ENCODE measurements at places on chromosomes 6 and 20.

GRCh38 chr6:168133168-168133561 lies 54.2 kb upstream of the FRMD1 start:
- no peak for DNase-seq

- no peak for DNase-seq
Measured at GRCh38 chr6:118198746-118199145, 291.7 kb downstream of the SLC35F1 start.

- no peak for DNase-seq
Measured at GRCh38 chr6:27294409-27294808, 17.7 kb downstream of the POM121L2 start.

GRCh38 chr20:46060301-46060881 lies 29.4 kb downstream of the NCOA5 start:
- no peak for DNase-seq

DNA sequence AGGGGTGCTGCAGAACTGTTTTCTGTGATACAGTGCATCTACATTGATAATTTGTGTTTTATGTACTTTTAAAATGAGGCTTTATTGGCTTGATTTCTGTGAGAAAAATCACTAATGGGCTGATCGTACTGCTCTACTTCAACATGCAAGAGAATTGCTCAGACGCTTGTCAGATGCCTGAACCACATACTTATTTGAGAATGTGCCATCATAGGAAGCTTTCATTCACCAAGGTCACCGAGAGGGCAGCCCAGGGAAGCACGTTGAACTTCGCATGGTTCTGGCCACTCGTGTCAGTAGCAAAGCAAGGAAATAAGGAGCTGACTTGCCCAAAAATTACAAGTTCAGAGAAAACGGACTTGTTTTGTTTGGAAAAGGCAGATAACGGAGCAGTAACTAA lies 168.5 kb upstream of the AKAP12 start:
- DNase-seq, result no peak

DNA sequence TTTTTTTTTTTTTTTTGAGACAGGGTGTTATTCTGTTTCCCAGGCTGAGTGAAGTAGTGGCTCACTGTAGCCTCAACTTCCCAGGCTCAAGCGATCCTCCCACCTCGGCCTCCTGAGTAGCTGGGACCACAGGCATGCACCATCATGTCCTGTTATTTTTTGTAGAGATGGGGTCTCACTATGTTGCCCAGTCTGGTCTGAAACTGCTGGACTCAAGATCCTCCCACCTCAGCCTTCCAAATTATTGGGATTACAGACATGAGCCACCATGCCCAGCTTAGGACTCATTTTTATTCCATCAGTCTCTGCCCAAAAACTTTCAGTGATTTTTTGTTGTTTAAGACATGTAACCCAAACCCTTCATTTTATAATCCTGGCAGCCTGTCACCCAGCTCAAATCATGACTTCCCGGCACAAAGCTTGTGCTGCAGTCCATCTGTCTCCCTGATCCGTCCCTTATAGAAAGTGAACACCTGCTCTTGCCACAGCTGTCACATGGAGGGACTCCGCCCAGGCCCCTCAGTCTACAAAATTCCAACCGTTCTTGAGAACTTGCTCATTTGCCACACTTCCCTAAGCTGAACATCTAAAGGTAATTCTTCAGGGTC lies 183.9 kb upstream of the JARID2 start:
- DNase-seq, result no peak

GRCh38 chr6:166779381-166779780 lies 152.3 kb upstream of the RPS6KA2 start:
- no peak for DNase-seq

- no peak for DNase-seq
Measured at GRCh38 chr6:149974825-149975224, 11.1 kb downstream of the ULBP1 start.

GRCh38 chr6:73252703-73253102 lies 10.3 kb downstream of the KHDC1 start:
- DNase-seq, result no peak

DNA sequence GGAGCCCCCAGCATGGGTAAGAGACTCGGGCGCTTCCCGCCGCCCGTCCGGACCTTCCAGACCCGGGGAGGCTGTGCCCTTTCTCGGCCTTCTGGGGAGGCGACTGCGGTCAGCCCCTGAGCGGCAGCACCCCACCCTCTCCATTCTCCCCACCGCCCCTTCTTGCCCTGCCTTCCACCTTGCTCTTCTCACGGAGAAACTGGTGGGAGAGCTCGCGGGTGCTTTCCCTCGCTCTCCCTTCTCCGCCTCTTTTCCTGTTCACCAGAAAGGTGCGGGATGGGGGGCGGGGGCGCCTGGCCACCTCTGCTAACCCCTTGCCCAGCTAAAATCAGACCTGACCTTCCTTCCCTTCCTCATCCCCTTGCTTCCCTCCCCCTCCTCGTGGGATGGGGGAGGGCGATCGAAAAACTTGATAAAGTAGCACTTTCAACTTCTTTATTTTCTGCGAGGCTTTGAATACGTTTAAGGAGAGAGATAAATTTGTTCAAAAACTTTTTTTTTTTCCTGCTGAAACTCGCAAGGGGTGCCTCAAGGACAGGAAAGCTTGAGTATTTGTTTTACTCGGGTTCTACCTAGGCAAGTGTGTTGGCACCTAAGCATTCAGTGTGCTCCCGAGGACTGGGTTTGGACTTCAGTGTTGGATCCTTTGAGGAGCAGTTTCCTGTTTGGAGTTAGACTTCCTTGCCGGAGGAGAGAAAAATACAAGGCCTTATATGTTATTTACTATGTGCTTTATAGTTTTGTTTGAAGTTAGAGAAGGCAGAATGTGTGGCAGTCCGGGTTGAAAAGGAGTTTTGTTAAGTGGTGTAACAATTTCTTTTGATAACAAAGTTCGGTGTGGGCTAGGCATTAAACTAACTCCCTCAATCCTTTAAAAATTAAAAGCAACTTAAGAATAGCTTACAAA lies 897 bp downstream of the CD2AP start:
- DNase-seq, result no peak

DNA sequence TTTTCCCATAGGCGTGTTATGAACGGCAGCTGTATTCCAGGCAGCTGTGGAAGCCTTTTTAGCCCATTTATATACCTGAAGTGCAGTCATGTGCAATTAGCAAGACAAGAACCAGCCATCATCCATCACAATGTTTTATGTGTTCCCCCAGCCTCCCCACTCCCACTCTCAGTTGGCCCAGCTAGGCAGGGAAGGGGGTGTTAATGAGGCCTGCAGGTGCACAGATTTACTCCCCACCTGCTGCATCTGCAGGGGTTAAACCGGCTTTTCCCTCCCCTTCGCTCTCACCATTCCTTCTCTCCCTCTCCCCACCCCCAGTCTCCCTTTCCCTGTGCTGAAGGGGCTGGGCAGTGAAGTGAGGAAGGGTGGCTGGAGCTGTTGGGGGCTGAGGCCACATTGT lies 149.8 kb upstream of the AKAP12 start:
- no peak for DNase-seq

GRCh38 chr20:63592661-63593060 lies 18.6 kb upstream of the HELZ2 start:
- no peak for DNase-seq

All from natural killer cell treated with Interleukin-12 subunit alpha and Interleukin-12 subunit beta and Interleukin-15 and Interleukin-18, amount 100 ng/mL, for 72 hours (primary cell).